ENCODE measurements at places on chromosomes 16 and 17. TPM values are rescaled to one million over a fixed set of nuclear protein-coding genes. Genes with fewer than 3 reads are reported as not detected.

GRCh38 chr17:6495450-6496115 lies 51.3 kb downstream of the PIMREG start:
- DNase-seq = no peak

GRCh38 chr17:32123782-32124181 lies 18.5 kb upstream of the RHOT1 start:
- no peak for DNase-seq

GRCh38 chr17:60327901-60328273 lies 64.0 kb downstream of the USP32 start:
- no peak for DNase-seq

GRCh38 chr16:85436207-85436606 lies 176.9 kb upstream of the GSE1 start:
- DNase-seq = no peak

Gene HYDIN
- total RNA-seq = 2.5 TPM

Measured in Daoy (cell line).